ENCODE measurements at places on chromosomes 11 and 22.

- no peak for DNase-seq
Measured at GRCh38 chr11:118304227-118304567, 333 bp upstream of the CD3E start.

GRCh38 chr11:17606233-17607082 lies 59.4 kb downstream of the OTOG start:
- DNase-seq: no peak

GRCh38 chr11:113725407-113725806 lies 19.3 kb upstream of the TMPRSS5 start:
- no peak for DNase-seq

GRCh38 chr11:25094085-25094802 lies 597.4 kb downstream of the LUZP2 start:
- no peak for DNase-seq

- DNase-seq: no peak
Measured at GRCh38 chr22:39109361-39109760, 12.3 kb downstream of the APOBEC3H start.

DNA sequence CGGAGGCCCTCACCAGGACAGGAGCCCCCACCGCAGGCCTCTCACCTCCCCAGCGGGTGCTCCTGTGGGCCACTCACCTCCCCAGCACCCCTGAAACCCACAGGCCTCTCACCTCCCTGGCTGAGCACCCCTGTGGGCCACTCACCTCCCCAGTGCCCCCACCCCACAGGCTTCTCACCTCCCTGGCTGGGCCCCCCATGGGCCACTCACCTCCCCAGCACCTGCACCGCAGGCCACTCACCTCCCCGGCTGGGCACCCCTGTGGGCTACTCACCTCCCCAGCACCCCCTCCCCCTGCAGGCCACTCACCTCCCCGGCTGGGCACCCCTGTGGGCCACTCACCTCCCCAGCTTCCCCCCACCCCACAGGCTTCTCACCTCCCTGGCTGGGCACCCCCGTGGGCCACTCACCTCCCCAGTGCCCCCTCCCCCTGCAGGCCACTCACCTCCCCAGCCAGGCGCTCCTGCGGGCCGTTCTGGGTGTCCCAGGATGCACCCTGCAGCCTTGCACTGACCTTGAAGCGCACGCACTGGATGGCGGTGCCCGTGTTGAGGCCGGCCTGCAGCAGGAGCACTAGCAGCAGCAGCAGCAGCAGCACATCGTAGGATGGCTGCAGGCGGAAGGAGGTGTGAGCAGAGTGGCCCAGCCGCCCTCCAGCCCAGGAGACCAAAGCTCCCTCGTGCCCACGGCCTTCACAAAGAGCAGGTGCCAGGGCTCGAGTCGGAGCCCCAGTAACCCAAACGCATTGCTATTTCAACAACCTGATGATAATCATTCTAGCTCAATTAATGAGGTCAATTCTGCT lies 5.7 kb upstream of the TTLL8 start:
- no peak for DNase-seq

- DNase-seq: peak; percentile 66
Measured at GRCh38 chr11:132125988-132126871, 755.8 kb downstream of the NTM start.

GRCh38 chr11:12390687-12391110 lies 13.3 kb downstream of the PARVA start:
- DNase-seq: peak; percentile 66

- DNase-seq: no peak
Measured at GRCh38 chr11:75453916-75454655, 21.1 kb upstream of the KLHL35 start.

- peak; percentile 76 for DNase-seq
Measured at GRCh38 chr11:123577081-123577598, 77.3 kb downstream of the SCN3B start.

DNA sequence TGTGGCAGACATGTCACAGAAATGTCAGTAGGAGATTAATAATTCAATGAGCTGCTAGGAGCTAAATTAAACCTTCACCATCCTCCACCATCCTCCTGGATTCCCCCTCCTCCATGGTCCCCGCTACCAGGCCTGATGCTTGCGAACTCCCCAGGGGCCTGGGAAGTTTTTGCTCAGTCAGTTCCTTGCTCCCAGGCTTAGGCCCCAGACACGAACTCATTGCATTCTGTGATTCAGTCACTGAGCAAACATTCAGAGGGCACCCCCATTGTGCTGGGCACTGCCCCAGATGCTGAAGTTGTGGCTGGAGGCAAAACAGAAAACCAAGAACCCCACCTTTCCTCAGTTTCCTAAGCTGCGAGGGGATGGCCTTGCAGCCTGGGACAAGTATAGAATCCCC lies 14.3 kb downstream of the NPTXR start:
- DNase-seq: no peak

DNA sequence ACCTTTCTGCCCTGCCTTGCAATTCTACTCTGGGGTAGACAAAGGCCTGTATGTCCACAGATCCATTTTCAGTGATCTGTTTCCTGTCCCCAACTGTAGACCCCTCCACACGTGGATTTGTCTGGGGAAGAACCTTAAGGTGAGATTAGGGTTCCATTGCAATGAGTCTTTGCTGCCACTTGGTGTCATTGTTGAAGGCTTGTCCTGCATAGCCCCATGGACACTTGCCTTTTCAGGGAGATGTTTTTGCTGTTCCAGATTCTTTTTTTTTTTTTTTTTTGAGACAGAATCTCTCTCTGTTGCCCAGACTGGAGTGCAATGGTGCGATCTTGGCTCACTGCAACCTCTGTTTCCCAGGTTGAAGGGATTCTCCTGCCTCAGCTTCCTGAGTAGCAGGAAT lies 21.8 kb downstream of the SERPING1 start:
- DNase-seq: no peak

DNA sequence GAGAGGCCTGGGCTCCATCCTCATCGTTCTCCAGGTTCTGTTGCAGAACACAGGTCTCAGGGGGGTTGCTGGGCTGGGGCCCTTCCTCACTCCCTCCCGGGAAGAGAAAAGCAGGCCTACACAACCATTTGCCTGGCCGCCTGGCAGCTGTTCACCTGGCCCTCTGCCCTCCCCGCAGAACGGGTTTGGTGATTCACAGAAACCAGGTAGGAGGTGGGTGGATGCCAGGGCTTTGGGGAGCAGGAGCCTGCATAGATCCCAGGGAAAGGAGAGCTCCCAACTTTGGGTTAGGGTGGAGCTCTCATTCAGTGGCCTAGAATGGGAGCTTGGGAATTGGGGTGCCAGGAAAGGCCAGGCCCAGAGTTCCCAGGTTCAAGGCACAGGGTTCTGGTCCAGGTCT lies 995 bp downstream of the TMEM134 start:
- peak; percentile 47 for DNase-seq

GRCh38 chr11:35785287-35786167 lies 123.0 kb downstream of the TRIM44 start:
- no peak for DNase-seq

DNA sequence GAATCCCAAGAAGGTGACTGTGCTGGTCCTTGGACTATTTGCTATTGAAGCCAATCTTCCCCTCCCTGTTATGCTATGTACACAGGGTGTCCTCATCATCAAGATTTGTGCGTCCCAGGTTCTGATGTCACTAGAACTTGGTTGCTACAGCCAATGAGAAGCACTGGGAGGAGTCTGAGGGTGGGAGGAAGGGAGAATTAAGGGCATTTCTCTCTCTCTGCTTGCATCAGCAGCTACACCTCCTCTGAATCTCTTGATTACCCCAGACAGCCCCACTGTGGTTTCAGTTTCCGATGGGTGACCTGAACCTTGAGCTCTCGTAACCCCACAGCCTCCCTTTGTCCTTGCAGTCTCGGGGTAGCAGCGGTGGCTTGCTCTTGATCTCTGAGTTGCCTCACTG lies 212.4 kb upstream of the SESN3 start:
- no peak for DNase-seq

- DNase-seq: no peak
Measured at GRCh38 chr11:71930556-71931244, 1.9 kb downstream of the RNF121 start.

DNA sequence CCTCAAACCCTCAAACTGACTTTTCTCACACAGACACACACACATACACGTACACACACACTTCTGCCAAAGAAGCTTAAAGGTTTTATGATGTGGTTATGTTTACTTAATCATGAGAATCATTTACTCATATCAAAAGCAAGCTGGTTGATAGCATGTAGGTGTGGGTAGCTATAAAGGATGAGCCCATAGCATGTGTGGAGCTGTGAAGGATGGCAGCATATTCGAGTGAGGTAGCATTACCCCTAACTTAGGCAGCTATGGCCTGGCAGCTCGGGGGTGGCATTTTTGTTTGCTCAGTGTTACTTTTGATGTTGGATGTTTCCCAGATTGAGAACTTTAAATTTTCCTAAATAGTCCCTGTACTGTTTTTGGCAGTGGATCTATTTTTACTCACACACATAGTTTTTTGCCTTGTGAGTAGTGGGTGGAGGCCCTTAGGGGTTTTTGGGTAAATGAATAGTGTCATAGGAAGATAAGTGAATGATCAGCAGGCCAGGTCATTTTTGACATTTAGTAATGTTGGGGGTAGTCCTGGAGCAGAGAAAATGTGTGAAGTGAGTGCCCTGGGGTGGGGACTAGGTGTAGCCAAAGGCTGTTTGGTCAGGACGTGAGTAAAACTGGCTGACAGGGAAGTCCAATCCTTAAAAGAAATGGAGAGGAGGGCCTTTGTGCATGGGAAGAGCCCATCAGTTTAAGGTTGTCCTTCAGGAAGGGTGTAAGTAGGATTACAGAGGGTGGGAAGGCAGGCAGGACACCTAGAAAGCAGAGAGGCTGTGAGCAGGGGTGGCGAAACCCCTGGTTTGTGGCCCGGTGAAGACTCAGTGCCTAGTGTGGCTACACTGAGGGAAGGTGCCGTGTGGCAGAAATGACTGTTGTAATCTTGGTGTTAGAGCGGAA lies 7.1 kb downstream of the YWHAH start:
- DNase-seq: no peak

DNA sequence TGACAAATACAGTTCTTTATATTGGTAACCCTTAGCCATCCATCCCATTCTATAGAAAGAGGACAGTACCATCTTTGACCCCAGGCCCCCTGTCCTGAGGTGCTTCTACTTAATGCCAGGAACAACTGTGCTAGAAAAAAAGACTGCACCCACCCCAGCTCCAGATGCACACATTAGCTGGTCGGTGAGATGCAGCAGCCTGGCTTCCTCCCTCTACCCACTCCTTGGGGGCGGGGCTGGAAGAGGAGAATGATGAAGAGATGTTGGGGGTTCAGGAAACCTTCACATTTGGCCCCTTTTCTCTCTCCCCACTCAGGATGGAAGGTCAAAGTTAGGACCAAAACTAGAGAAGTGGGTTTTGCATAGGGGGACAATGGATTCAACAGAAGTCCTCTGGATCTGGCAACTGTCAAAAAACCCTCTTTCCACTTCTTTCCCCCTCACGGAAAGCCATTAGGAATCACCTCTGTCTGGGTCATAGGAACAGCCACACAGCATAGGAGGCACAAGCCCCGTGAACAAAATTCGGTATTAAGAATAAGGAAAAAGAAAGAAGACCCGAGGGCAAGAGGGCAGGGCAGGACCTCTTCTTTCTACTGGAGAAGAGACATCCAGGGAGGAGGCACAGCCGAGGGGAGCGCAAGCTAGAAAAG lies 755 bp downstream of the NRIP3 start:
- peak; percentile 6 for DNase-seq

GRCh38 chr11:32429477-32429876 lies 5.9 kb downstream of the WT1 start:
- no peak for DNase-seq

DNA sequence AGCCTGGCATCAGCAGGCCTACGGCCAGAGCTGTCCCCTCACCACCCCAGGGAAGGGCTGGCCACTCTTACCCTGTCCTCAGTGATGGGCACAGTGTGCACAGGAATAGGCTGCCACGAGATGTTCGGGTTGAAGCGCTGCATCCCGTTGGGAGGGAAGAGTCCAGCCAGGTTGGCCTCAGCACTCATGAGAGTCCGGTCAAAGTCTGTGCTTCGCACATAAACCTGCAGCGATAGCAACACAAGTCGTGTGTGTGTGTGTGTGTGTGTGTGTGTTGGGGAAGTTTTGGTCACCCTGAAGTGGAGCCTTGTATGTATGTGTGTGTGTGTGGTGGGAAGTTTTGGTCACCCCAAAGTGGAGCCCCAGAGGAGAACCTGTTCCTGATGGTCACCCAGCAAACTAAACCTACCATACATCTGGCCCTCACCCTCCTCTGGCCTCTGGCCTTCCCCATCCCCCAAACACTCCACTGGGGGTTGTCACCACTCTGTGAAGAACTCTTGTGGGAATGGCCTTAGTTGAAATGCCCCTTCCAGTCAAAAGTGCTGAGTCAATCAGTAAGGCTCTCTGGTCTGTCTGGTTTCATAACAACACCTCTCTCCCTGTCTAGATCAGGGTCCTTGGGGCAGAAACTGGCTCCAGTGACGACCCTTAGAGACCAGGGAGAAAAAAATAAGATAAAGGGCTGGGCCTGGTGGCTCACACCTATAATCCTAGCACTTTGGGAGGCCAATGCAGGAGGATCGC lies 2.8 kb downstream of the ACP2 start:
- no peak for DNase-seq

- no peak for DNase-seq
Measured at GRCh38 chr11:48041877-48042695, 61.7 kb downstream of the PTPRJ start.

- no peak for DNase-seq
Measured at GRCh38 chr11:47711816-47712215, 3.4 kb downstream of the AGBL2 start.

GRCh38 chr11:27291954-27292636 lies 70.9 kb downstream of the CCDC34 start:
- no peak for DNase-seq

- no peak for DNase-seq
Measured at GRCh38 chr11:30560206-30561106, 25.7 kb downstream of the MPPED2 start.

- no peak for DNase-seq
Measured at GRCh38 chr11:2095542-2095941, 43.6 kb downstream of the IGF2 start.

DNA sequence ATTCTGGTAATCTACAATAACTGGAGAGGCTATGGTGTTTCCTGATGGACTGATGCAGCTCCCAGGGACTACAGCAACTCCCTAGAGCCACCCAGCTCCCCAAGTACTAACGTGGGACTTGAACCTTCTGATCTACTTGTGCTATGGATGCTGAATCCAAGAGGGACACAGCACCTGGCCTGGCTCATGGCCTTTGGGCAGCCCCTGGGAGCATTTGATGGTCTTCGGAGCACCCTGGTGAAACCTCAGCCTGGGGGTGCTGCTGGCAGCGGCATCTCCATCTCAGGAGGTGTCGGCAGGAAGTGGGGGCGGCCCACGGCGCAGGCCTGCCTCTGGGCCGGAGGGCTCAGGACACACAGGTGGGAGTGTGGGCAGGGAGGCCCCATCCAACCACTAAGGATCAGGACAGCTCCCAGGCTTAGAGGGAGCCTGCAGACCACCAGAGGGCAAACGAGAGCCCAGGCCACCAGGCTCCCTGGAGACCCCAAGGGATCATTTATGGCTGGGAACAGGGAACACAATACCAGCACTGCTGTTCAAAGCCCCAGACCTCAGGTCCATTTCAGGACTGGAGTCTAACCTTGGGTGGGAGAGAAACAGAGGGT lies 8.7 kb downstream of the EHD1 start:
- no peak for DNase-seq

DNA sequence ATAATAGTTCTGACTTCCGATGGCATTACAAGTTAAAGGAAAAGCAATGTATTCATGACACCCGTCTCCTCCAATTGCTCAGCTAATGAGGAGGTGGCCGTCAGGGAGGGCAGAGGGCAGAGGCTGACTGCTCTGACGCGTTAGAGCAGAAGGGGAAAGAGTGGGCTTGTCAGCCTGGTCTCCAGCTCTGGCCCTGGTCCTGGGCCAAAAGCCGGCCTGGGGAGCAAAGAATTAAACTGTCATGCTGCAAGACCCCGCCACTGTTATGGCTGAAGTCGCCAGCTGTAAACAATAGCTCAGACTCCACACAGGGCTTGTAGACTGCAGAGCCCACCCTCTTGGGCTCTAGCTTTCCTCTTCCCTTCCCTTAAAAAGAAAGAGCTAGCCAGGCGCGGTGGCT lies 119.7 kb downstream of the NAT10 start:
- no peak for DNase-seq

Measured in NCI-H1105 (cell line).